CD8-positive, alpha-beta memory T cell (primary cell): ENCODE measurements at places on chromosomes 7 and 10. TPM values are rescaled to one million over a fixed set of nuclear protein-coding genes. Genes with fewer than 3 reads are reported as not detected.

DNA sequence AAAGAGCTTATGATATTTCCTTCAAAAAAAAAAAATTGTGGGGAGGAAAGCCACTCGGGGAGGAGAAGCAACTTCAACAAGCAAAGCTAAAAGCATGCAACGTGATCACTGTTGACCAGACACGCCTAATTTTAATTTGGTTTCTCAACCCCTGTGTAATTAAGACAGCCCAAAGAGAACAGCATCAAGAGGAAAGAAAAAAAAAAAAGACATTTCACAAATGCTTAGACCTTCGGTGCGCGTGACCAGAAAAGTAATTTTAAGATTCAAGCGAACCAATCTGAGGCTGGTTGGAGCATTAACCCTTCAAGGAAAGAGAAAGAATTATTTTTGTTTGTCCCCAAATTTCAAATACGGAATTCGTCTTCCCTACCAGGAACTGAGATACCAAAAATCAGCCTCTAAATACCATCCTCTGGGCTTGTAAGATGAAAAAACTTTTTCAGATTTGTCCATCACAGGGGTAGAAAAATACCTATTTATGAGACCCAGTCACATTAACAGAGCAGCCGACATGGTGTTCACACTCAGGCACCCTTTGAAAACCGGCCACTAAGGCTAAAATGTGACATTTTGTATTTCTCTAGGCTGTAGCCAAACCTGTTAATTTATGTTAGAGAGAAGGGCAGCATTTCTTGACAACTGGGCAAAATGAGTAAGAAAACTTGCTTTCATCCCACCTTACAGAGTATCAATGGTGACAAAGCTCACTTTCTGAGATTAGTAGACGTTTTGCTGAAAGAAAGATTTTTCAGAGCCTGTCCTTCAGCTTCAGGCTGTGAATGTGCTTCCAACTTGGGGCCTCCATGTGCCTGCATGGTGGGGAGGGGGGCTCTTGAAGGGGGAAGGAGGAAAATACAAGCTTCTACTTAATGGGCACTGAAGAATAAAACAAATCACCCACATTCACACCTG is 179.9 kb upstream of the KLF14 start:
- no peak for DNase-seq

DNA sequence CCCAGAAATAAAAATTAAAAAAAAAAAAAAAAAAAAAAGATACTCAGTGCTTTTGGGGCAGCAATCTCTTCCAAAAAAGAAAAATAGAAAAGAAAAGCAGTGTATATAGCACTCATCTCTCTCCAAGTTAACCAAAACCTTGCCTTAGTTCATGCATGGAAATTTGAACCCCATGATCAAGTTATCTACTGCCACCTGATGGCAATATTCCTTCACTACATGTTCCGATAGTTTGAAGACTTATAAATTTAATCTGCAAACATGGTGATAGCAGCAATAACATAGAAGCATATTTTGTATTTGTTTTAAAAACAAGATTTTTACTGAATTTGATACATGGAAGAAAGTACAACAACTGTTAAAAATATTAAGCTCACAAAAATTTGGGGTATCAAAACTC is 48.6 kb upstream of the SLIT1 start:
- no peak for DNase-seq

GRCh38 chr7:6502886-6503285 is 48.4 kb downstream of the GRID2IP start:
- DNase-seq: no peak

GRCh38 chr10:73998929-73999691 is 1.2 kb downstream of the VCL start:
- no peak for DNase-seq

DNA sequence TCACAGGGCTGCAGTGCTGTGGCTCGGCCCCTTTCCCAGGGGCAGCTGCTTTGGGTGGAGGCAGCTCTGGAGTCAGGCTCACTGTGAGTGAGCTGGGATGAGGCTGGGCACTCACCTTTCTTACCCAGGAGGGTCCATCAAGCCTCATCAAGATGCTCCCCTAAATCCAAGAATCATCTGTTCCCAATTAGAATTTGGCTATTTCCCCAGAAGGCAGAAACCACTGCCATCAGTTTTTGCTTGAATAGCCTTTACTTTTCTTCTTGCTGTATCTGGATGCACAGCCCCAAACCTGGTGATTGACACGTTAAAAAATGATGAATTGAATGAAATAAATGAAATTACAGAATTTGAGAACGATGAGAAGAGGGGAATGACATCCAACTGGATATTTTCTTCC is 74.3 kb upstream of the LYZL1 start:
- no peak for DNase-seq

The DENND10 gene
- total RNA-seq: 24.8 TPM
